ENCODE measurements at places on chromosomes 1 and 21.

- peak; percentile 51 for DNase-seq
Measured at GRCh38 chr1:26358411-26359384, 4.8 kb upstream of the CRYBG2 start.

GRCh38 chr1:26483980-26484379 is 11.7 kb downstream of the HMGN2 start:
- no peak for DNase-seq

- no peak for DNase-seq
Measured at GRCh38 chr1:246622035-246622652, 55.9 kb downstream of the CNST start.

DNA sequence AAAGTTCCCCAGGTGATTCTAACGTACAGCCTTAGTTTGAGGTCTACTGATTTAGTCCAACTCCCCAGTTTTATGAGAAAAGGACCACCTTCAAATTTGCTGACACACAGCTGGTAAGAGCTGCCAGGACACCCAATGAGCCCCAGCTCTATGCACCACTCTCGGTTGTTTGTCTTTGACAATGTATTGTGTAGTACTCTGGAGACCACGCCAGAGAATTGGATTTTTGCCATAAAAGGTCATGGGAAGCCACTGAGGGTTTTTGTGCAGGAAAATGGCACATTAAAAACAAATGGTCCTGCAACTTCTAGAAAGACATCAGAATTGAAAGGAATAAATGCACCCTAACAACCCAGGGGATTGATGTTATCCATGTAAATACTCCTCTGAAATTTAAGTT is 7.1 kb upstream of the IER5 start:
- DNase-seq = no peak

DNA sequence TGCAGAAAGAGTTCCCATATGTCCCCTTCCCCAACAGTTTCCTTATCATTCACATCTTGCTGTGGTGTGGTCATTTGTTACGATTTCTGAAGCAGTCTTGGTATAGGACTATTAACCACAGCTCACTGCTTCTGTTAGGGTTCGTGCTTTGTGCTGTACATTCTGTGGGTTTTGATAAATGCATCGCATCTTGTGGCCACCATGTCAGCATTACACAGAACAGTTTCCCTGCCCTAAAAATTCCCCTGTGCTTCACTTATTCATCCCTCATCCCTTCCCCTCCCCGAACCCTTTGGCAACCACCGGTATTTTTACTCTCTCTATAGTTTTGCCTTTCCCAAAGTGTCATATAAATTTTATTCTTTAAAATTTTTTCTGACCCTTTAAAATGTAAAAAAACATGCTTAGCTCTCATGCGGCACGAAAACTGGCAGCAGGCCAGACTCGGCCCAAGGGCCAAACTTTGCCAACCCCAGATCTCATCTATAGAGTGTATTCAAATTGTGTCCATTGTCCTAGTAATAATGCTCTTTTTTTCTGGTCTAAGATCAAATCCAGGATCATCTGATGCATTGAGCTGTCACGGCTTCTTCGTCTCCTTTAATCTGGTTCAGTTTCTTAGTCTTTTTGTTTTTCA is 78.2 kb downstream of the SIM2 start:
- no peak for DNase-seq

- DNase-seq = no peak
Measured at GRCh38 chr1:209772126-209772525, 12.2 kb downstream of the C1orf74 start.

DNA sequence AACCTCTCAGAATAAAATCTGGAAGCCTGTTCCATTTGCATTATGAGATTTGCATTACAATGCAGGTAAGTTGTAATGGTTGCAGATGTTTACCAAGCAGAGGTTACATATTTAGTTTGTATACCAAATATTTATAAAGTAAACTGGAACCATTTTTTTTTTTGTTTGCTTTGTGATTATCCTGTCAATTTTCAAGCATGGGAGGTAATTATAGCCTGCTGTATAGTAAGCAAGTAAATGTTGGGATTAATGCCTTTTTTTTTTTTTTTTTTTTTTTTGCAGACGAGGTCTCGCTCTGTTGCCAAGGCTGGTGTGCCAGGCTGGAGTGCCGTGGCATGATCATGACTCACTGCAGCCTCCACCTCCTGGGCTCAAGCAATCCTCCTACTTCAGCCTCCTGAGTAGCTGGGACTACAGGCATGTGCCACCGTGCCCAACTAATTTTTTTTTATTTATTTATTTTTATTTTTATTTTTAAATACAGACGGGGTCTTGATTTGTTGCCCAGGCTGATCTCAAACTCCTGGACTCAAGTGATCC is 21.0 kb downstream of the NFYC start:
- DNase-seq = no peak

- no peak for DNase-seq
Measured at GRCh38 chr1:103373991-103374390, 151.5 kb upstream of the RNPC3 start.

DNA sequence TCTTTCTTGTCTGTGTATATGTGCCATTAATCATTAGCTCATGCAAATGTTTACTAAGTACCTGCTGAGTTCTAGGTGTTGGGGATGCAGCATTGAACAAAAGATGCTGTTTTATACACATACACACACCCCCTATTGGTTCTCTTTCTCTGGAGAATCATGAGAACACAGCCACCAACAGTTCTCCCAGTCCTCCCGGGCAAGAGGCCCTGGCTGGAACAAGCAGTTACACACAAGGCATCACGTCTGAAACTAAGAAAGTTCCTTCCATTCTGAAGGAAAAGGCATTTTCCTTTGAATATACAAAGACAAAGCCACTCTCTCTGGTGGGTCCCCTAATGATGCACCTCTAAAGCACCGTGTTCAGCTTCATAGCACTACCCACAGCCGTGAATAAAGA is 10.8 kb downstream of the CASP9 start:
- DNase-seq = no peak

DNA sequence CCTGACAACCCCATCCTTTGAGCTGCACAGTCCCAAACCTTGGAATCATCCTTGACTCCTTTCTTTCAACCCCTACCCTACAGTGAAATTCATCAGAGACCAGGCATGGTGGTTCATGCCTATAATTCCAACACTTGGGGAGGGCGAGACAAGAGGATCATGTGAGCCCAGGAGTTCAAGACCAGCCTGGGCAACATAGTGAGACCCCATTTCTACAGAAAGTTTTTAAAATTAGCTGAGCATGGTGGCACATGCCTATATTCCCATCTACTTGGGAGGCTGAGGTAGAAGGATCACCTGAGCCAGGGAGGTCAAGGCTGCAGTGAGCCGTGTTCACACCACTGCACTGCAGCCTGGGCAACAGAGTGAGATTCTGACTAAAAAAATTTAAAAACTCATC is 34.5 kb downstream of the RERE start:
- DNase-seq = no peak

- no peak for DNase-seq
Measured at GRCh38 chr1:166330096-166330495, 163.3 kb upstream of the FAM78B start.
